ENCODE measurements at places on chromosomes 6 and 20. TPM values are rescaled to one million over a fixed set of nuclear protein-coding genes. Genes with fewer than 3 reads are reported as not detected.

PKIB gene
- 2.7 TPM for total RNA-seq

B3GAT2 gene
- not detected for total RNA-seq

SMLR1 gene
- not detected for total RNA-seq

HS3ST5 gene
- total RNA-seq, result not detected

- DNase-seq, result no peak
Measured at GRCh38 chr20:44354979-44355497, 461 bp upstream of the HNF4A start.

GRCh38 chr6:41636833-41637193 lies 1.5 kb upstream of the MDFI start:
- no peak for DNase-seq

LZTS3 gene
- total RNA-seq, result 12.8 TPM

CNKSR3 gene
- total RNA-seq, result 7.4 TPM

DNA sequence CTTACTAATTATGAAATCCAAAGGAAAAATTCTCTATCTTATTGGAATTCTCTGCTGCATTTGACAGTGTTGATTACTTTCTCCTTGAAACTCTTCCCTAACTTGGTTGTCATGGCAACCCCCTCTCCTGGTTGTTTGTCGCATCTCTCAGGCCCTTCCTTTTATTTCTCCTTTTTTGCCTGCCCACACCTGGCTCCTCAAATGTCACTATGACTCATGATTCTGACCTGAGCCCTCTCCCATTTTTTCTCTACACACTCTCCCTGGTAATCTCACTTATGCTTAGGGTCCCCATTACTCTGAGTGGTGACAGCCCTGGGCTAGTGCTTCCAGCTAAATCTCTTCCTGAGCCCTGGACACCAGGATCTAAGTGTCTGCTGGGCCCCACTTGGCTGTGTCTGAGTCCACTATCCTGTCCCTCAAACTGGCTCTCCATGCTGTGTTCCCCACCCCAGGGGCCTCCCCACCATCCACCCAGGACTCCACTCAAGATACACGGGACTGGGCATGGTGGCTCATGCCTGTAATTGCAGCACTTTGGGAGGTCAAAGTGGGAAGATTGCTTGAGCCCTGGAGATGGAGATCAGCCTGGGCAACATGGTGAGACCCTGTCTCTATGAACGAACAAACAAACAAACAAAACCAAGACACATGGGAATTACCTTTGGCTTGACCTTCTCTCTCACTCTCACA lies 16.5 kb upstream of the NNAT start:
- no peak for DNase-seq

DNA sequence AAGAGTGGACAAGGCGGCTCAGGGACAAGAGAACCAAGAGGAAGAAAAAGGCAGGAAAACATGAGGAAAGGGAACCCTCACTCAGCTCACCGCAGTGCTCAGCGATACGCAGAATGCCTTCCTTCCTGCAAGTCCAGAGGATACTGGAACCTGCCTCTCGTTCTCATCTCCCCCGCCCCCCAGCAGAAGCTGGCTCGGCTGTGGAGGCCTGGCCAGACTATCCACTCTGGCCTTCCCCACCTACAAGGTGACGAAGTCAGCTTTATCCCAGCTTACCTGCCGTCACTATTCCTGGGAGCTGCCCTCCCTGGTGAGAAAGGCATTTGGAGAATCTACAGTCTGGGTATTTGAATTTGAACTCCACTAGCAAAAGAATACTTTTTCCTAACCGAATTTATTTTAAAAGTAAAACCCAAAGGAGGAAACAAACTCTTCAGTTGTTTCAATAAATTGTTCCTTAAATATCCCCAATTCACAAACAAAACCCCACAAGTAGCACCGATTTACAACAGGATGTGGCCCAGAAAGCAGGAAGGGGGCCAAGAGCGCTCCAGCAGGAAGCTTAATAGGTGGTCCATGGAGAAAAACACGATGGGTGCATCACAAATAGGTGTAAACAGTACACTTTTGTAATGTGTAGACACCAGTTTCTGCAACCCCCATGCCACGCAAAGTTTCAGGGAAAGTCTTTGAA lies 2.1 kb upstream of the DIDO1 start:
- DNase-seq, result no peak

DNA sequence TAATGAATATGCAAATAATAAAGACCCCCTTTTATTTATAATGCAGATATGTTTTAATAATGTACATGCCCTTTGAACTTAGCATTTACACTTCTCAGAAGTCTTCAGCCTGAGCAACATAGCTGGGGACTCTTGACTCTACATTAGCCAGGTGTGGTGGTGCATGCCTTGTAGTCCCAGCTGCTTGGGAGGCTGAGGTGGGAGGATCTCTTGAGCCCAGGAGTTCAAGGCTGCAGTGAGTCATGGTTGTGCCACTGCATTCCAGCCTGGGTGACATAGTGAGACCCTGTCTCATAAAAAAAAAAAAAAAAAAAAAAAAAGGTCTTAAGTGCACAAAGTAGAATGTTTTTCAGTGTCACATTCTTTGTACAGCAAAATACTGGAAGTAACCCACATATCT lies 17.3 kb upstream of the MAPK13 start:
- no peak for DNase-seq

- no peak for DNase-seq
Measured at GRCh38 chr20:61532736-61533135, 280.7 kb downstream of the CDH4 start.

DNA sequence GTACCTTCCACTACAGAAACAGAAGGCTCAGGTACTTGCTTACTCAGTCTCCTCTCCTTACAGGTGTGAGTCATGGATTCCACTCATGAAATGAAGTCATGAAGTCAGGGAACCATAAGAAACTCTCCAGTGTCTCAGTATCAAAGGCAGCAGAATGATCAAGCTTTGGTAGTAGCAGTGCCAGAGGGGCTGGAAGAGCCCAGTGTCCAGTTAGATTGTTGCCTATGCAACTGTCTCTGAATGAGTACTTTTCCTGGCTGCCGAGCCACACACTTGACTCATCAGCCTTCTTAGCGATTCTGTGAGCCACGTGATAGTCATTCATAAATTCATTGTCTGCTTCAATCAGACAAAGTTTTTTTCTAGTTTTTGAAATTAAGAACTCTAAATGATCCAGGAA lies 52.2 kb upstream of the DTNBP1 start:
- no peak for DNase-seq

DNA sequence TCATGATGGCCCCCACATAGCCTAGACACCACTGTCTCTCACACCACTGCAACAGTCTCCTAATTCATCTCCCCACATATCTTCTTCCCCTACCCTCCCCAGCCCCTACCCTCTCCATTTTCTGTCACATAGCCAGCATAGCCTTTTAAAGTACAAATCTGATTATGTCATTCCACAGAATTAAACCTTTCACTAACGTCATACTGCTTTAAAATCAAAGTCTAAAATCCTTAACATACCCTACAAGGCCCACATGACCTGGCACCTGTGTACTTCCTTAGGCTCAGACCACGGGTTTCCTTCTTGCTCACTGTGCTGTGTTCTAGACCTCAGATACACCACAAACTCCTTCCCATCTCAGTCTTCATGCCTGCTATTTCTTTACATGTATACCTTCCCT lies 5.9 kb downstream of the OSTM1 start:
- no peak for DNase-seq
